ENCODE measurements at places on chromosomes 2 and 18.

- peak; percentile 47 for DNase-seq
Observed at GRCh38 chr18:10130606-10131005, 216.8 kb downstream of the VAPA start.

DNA sequence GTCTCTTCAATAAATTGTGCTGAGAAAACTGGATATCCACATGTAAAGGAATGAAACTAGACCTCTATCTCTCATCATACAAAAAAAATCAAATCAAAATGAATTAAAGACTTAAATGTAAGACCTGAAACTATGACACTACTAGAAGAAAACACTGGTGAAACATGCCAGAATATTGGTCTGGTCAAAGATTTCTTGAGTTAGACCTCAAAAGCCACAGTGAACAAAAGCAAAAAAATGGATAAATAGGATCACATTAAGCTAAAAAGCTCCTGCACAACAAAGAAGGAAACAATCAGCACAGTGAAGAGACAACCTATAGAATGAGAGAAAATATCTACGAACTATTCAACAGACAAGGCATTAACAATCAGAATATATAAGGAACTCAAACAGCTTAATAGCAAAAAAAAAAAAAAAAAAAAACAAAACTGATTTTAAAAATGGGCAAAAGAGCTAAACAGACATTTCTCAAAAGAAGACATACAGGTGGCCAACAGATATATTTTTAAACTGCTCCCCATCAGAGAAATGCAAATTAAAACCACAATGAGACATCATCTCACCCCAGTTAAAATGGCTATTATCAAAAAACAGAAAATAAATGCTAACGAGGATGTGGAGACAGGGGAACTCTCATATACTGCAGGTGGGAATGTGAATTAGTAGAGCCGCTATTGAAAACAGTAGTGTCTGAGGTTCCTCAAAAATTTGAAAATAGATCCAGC lies 66.3 kb downstream of the NCKAP1 start:
- no peak for DNase-seq

- no peak for DNase-seq
Observed at GRCh38 chr2:73821227-73821626, 7.5 kb upstream of the STAMBP start.

DNA sequence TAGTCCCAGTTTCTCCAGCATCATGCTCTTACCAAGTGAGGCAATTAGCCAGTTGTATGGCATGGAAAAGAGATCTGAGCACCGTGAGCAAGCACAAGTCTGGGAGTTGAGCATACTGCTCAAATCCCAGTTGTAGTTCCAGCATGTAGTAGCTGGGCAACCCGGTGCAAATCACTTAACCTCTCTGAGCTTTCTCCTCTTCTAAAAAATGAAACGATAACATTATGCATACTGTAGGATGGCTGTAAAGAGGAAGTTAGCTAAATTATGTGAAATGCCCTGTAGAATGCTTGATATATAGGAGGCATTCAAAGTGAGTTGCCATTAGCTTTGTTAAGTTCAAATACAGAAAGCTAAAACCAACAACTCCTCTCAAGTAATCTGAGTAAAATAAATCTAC lies 164.0 kb upstream of the ZEB2 start:
- no peak for DNase-seq

- no peak for DNase-seq
Observed at GRCh38 chr2:187302586-187302985, 145.5 kb downstream of the CALCRL start.

- DNase-seq = no peak
Observed at GRCh38 chr2:150491943-150492342, 4.5 kb upstream of the RND3 start.

- DNase-seq = no peak
Observed at GRCh38 chr18:40841467-40841866, 1113.6 kb upstream of the PIK3C3 start.

DNA sequence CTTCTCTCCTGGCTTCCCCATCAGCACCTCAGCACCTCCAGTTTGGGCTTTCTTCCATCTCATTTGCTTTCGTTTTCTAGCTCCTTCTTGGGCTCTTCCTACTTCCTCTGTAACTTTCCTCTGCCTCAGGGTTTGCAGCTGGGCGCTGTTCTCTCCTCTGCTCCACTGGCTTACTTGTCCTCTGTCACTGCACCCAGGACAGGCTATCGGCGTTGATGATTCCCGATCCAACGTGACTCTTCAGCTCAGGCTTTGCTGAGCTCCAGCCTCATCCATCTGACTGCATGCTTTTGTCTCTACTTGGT lies 362.4 kb downstream of the CYRIA start:
- DNase-seq = no peak

DNA sequence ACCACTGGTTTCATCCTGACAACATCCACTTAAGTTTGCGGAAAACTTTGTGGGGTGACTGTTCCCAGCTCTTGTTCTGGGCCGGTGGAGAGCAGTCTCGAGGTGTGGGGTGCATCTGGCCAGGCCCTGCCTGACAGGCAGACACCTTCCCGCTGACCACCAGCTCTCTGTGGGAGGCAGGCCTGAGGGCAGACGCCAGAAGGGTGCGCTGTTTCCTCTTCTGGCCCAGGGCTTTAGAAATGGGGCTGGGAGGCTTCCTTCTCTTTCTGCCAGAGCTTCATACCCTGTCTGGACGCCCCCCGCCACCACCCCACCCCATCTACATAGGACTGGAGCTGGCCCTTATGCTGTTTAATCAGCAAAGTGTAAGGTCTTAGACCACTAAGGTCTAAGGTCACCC lies 263.8 kb downstream of the LOXHD1 start:
- no peak for DNase-seq

DNA sequence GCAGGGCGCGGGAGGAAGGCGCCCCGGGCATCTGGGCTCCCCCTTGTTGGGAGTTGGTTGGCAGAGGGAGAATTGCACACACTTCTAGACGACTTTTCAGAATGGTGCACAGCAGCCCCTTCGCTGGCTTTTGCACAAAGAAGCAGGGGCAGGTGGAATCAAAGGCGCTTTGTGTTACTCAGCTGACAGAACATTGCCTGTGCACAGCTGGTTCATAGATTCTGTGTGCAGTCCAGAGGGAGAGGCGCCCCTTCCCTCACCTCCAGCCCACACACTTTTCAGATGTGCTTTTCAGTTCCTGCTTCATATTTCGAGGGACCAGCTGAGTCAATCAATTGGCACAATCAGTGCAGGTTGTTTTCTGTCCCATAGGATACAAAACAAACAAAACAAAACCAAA lies 348.4 kb upstream of the RAB12 start:
- peak; percentile 45 for DNase-seq

- DNase-seq = no peak
Observed at GRCh38 chr18:25454270-25454659, 102.3 kb upstream of the ZNF521 start.

- DNase-seq = no peak
Observed at GRCh38 chr2:3483986-3484960, 35.1 kb downstream of the ADI1 start.

DNA sequence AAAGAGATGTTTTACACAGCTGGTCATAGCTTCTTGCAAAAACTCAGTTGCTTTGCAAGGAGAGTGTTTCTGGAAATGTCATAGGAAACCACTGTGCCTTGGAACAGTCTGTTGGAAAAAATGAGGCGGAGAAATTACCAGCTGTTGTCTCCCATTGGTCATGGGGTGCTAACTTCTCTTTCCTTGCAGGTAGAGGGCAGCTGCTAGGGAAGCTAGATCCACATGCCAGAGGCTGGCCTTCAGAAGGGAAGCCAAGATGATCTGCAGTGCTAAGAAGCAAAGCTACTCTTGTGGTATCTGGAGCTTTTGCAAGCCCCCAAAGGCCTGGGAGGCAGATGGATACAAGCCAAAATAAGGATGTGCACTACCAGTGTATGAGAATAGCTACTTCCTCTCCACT lies 34.8 kb upstream of the LAMA1 start:
- DNase-seq = no peak

GRCh38 chr18:48002933-48003365 lies 72.5 kb upstream of the SMAD2 start:
- peak; percentile 62 for DNase-seq

DNA sequence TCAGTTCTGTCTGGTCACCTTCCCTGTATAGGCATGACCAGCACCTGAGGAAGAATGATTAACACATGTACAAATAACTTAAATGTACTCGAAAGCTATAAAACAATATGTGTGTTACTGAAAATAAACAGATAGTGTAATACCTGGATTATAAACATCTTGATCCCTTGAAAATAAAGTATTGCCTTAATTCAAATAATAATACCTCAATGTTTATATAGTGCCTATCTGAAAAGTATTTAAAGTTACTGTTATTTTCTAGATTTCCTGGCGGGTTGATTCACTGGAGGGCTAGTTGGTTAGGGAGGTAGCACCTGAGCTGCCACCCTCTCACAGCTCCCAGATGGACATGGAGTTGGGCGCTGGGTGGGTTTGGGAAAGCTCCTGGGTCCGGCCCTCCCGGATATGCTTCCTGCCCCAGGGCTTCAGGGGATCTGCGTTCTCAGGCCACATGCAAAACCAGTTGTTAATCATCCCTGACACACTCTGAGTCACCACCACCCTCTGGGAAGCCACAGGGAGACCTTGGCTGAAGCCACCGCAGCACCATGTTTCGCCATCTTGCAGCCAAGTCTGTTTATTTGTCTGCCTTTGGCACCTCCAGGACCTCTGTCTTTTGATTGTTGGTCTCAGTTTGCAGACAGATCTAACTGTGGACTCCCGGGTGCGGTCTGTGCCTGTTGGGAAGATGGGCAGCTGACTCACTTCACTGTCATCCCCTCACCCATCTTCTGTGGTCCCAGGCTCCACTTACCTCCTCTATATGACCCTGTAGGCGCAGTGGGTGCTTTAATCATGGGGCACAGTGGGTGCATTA lies 35.3 kb downstream of the RAB31 start:
- no peak for DNase-seq

GRCh38 chr2:190583507-190584337 lies 49.2 kb upstream of the NEMP2 start:
- no peak for DNase-seq

GRCh38 chr2:120710256-120710655 lies 25.4 kb upstream of the GLI2 start:
- DNase-seq = no peak

DNA sequence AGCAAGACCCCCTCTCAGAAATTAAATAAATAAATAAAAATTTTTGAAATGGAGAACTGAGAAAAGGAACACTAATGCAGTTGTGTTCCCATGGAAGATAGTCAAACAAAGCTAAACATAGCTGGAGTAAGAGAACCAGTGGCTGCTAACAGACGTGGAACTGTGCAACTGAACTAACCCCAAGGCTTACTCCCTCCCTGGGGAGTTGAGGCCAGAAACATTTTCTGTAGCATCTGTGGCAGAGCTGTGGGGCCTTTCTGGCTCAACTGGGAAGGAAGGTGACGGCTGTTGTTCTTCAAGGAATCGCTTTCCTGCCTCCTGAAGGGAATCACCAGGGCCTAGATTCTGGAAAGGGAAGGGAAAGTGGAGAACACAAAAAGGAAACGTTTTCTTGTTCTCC lies 53.9 kb upstream of the B3GNT2 start:
- no peak for DNase-seq

DNA sequence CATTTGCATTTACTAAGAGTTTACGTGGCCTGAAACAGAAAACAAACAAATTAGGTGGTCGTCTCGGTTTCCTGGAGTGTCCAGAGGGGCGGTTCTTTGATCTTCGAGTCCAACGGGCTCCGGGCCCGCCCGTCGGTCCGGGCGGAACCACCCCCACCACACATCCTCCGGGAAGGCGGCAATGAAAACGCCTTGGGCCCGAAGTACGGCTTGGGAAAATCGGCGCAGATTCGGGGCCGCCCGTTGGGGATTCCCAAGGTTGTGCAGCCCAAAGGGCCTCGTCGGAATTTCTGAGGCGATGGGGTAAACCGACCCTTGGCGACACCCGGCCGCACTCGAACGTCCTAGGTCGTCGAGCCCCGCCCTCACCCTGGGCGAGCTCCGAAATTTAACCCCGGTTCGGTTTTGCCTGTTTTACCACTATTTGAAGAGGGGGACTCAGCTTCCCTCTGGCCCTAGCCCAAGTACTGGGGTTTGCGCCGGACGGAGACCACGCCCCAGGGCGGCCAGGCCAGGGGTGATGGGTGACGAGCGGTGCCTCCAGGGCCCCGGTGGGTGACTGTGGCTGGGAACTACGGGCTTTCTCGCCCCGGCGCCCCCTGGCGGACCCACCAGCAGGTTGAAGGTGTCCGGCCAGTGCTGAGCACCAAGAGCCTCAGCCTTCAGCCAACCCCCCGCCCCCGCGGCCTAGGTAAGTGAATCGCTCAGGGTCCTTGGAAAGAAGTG lies 1.9 kb upstream of the CFAP53 start:
- peak; percentile 97 for DNase-seq

GRCh38 chr2:33145459-33145858 lies 198.7 kb downstream of the LTBP1 start:
- DNase-seq = no peak

- DNase-seq = no peak
Observed at GRCh38 chr2:146068051-146068450, 1548.1 kb upstream of the ZEB2 start.

DNA sequence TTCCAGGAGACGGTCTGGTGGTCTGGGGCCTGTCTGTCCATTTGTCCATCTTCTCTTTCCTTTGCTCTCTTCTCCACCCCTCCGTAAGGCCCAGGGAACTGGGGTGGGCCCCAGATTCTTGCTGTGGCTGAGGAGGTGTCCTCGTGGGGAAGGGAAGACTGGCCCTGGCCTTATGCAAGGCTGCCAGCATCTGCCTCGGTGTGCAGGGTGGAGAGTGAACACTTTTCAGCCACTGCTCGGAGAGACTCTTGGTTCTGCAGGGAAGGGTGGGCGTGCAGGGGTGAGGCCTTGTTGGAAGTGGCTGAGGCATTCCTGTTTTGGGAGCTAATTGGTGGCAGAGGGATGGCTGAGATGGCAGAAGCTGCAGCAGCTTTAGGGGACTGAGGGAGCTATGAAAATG lies 23.0 kb downstream of the EMX1 start:
- DNase-seq = no peak

- DNase-seq = no peak
Observed at GRCh38 chr2:189854187-189854586, 69.9 kb downstream of the PMS1 start.

- no peak for DNase-seq
Observed at GRCh38 chr2:33129263-33130053, 182.7 kb downstream of the LTBP1 start.

- no peak for DNase-seq
Observed at GRCh38 chr2:147467441-147467840, 377.4 kb upstream of the ACVR2A start.

DNA sequence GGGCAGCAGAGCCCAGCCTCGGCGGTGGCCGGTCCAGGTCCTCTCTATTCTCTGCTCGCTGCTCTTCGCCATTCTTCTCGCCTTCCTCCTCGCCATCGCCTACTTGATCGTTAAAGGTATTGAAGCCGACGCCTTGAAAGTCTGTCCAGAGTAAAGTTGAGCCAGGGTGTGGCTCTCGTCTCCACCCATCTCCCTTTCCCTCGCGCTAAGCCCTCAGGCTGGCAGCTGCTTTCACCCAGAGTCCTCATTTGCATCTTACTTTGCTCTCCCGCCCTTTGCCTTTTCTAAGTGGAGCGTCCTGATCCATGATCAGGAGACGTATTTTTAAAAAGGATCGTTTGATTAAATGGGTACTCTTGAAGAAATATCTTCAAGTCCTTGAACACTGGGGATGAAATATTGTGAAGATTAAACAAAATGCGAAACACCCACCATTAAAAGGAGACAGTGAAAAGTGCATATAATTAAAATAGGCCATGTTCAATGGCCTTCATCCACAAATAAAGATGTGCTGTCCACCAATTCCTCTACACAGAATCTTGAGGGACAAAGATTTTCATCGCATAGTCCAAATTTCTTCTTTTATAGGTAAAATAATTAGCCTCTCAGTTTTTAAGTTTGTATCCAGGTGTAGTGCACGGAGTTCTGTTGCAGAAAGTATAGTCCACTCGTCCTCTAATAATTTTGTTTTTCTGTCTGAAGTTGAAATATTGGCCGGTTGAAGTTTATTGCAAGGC lies 657 bp downstream of the ARL6IP6 start:
- DNase-seq = peak; percentile 71

- no peak for DNase-seq
Observed at GRCh38 chr2:216315802-216316603, 56.3 kb downstream of the MARCHF4 start.
